ENCODE measurements at places on chromosomes 16 and 17.

DNA sequence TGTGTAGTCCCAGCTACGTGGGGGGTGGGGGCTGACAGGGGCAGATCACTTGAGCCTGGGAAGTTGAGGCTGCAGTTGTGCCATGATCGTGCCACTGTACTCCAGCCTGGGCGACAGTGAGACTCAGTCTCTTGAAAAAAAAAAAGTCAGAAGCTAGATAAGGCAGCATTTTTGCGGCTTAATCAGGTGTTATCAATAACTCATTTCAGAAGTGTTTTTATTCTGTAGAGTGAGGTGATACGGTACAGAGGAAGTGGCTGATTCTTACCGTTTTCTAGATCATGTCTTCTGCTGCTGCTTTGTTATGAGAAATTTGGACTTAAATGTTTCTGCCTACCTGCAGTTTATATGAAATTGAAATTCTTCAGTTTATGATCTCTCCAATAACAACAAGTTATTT is 18.6 kb downstream of the ZC3H18 start:
- no peak for DNase-seq

GRCh38 chr16:84606081-84606875 is 11.6 kb downstream of the COTL1 start:
- DNase-seq, result no peak

DNA sequence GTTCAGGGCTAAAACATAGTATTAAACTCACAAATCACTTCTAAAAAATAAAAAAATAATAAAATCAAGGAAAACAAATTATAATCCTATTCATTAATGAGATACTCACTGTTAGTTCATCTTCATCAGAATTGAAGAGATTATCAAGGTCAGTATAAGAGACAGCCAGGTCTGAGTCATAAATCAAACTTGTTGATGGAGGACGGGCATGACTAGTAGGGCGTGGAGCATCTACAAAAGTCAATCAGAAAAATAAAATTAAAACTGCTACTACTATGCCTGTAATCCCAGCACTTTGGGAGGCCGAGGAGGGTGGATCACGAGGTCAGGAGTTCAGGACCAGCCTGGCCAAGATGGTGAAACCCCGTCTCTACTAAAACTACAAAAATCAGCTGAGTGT is 59.1 kb upstream of the INTS2 start:
- DNase-seq, result no peak

GRCh38 chr17:43772877-43773648 is 5.7 kb downstream of the DUSP3 start:
- DNase-seq, result no peak

- DNase-seq, result no peak
Measured at GRCh38 chr16:62445909-62446308, 409.7 kb upstream of the CDH8 start.

DNA sequence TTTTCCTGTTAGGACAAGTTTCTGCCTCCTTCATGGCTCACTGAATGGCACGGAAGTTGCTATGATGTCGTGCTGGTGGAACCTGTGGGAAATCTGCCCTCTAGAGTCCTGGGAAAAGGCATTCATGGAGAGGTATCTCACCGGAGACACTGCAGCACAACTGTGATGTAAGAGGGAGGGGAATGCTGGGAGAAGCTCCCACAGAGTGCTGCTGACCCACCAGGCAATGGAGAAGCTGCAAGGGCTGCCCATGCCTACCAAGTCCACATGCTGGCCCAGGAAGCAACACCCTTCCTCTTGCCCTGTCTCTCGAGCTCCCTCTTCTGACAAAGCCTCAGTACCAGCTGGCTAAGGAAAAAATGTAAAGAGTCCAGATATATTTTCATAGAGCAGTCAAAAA is 45.2 kb upstream of the SLC5A11 start:
- DNase-seq, result no peak

- no peak for DNase-seq
Measured at GRCh38 chr17:48541577-48542113, 3.3 kb downstream of the HOXB2 start.

- no peak for DNase-seq
Measured at GRCh38 chr16:87331241-87331801, 14.1 kb upstream of the C16orf95 start.

GRCh38 chr16:86730086-86730485 is 151.7 kb downstream of the FOXL1 start:
- DNase-seq, result no peak

- DNase-seq, result peak; percentile 91
Measured at GRCh38 chr17:58219007-58219788, at the start of gene MKS1. Gene MKS1 (minus strand): TSS chr17:58219255. CDS start chr17:58219230, 25 bp downstream.

DNA sequence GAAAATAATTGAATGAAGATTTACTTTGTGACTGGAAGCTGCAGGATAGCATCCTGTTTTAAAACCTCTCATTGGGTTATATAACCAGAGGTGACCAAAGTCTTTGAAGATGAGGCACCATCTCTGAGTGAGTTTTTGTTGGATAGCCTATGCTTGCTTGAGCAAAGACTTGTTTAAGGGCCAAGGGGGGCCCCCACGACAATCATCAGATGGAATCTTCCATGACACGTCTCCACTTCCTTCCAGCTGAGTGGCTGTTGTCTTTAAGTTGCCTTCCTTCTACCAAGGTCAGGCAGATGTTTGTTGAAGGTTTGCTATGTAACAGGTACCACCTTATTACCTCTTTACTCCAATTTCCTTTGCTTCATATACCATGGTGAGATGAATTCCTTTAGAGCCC is 188.8 kb downstream of the PRKCA start:
- DNase-seq, result no peak

DNA sequence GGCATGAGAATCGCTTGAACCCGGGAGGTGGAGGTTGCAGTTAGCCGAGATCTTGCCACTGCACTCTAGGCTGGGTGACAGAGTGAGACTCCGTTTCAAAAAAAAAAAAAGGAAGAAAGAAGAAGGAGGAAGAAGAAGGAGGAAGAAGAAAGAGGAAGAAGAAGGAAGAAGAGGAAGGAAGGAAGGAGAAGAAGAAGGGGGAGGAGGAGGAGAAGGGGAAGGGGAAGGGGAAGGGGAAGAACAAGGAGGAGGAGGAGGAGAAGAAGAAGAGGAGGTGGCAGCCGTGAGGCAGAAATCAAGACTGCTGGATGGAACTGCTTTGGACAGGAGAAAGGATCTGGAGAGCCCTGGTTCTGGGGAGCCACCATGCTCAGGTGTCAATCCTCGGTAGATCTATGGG is 29.7 kb upstream of the PEMT start:
- DNase-seq, result no peak

- DNase-seq, result no peak
Measured at GRCh38 chr17:17076066-17076465, 33.8 kb downstream of the MPRIP start.

- no peak for DNase-seq
Measured at GRCh38 chr16:46583036-46583435, 38.1 kb downstream of the SHCBP1 start.

DNA sequence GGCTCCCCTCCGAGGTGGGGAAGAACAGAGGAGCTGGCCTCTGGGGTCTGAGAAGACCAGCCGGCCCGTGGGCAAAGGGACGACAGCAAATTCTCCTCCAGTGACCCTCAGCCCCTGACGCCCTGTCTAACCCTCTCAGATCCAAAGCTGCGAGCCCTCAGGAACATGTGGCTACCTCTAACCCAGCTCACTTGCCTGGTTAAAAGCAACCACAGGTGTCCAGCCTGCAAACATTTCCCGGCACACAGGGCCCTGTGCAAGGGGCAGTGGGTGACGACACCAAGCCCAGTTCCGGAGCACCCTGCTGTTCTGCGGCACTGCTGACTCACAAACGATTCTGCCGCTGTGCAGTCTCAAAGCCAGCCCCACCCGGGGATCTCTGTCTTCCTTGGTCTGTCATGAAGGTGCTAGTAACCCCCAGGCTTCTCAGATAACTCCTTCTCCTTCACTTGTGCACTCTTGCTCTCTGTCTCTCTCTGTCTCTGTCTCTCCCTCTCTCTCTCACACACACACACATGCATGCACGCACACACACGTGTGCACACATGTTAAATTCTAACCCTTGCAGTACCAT is 23.0 kb downstream of the WNT3 start:
- DNase-seq, result no peak

All from NCI-H1092 treated with DMSO at 0.1 percent for 48 hours (cell line).